ENCODE measurements at places on chromosomes 3 and 15.

DNA sequence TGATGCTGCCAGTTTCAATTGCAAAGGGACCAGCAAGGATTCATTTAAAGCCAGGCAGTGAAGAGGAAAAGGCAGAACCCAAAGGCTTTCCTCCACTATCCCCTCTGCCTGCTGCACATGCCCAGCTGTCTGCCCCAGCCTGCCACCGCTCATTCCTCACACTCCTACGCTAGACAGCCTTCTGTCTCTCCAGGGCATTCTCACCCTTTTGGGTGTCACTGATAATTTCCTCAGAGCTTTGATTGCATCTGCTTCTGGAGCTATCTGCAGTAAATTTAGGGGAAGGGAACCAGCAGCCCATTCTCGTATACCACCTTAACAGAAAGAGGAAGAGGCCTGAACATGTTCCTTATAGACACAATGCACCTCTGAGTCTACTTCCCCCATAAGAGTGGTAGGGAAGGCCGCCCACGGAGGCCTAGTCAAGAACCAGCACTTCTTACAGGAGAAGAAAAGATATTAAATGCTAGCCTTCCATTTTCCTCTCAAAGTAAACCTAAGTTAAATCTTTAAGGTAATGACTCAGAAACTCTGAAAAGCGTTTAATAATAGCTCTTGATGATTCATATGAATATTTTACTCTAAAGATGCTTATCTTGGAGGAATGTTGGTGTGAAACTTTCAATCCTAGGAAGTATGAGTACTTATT, 20.9 kb downstream of the NUDT16 start:
- DNase-seq, result no peak

DNA sequence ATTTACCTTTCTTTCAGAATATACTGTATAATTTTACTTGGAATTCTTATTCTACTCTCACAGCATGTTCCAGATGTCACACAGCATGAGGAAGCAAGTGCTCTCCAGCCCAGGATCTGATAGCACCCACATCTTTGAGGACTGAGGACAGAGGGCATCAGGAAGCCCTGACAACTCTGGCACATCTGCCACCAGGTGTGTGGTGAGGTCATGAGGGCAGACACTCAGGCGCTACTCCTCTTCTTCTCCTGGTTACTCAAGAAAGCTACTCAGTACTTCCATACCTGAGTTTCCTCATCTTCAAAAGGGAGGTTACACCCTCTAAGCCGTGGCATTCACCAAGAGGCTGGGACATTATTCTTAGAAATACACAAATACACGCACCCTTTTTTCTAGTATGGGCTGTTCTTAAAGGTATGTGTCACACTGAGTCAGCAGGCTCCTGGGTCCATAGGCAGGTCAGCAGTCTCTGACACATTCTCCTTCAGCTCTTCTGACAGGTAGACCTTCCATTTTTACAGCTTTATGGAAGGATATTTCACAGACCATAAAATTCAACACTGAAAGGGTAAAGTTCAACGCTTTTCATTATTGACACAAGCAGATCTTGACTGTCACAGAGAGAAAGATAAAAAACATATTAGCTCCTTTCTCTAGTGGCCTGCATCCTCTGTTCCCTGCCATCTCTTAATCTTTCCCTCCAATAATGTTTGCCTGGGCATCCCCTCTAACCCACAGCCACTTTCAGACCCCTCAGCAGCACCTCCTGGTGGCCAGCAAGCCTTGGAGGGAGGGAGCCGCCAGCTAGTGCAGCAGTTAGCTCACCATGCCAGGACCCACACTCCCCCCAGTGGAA, 103.2 kb upstream of the TJP1 start:
- DNase-seq, result no peak

- DNase-seq, result no peak
Observed at GRCh38 chr15:70535071-70535954, 228.0 kb downstream of the UACA start.

GRCh38 chr15:101676921-101677329, 24.7 kb upstream of the TM2D3 start:
- no peak for DNase-seq

GRCh38 chr3:4850211-4850927, 128.9 kb upstream of the BHLHE40 start:
- peak; percentile 22 for DNase-seq

DNA sequence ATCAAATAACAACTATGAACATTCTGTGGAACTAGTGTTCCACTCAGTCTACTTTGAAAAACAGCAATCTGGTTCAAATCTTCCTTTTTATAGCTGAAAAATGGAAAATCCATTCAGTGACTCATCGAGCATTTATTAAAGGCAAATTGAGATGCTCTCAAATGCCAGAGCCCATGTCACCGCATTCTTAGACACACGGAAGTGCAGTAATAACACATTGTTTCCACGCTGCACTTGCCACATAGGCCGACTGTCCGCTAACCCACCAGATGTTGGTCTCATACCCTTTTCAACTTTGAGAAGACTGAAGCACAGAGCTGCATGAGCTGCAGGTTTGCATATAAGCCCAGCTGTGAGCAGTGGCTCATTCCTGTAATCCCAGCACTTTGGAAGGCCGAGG, 95.9 kb downstream of the TMEM266 start:
- no peak for DNase-seq

DNA sequence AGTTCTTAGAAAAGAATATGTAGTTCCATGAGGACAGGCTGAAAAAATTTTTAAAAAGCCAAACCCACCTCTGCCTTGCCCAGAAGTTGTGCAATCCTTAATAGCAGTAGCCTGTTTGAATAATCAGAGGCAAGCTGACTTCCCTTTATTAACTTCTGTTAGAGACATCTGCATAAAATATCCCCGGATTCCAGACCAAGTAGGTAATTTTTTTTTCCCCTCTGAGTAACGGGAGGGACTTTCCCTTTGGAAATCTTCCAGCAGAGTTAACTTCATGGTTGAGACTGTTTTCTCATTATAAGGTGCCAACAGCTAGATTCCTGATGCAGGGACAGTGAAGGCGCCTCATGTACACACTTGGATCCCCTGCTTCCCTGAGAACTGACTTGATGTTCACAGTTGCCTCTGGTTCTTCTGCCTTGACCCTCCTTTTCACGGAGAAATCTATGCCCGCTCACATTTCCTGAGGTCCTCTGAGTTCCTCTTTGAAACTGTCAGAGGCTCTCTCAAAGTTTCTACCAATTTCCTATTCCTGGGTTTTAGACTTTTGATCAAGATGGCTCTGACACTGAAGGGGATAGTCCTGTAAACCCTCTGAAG, 227.6 kb upstream of the BHLHE40 start:
- DNase-seq, result no peak

All from stimulated activated CD8-positive, alpha-beta memory T cell treated with anti-CD3 and anti-CD28 coated beads, Interleukin-4, amount 100 ng/mL, for 4 hours (primary cell).